Spinal cord (tissue), 10 donors: ENCODE measurements at places on chromosomes 1 and 21. TPM values are rescaled to one million over a fixed set of nuclear protein-coding genes. Genes with fewer than 3 reads are reported as not detected.

FCAMR gene
- polyA plus RNA-seq: 0.12 TPM

TPTE gene
- not detected for polyA plus RNA-seq

SEMA6C gene
- 47.8 TPM for polyA plus RNA-seq

PTGS2 gene
- polyA plus RNA-seq: 0.84 TPM

C4BPA gene
- polyA plus RNA-seq: 0.50 TPM

ENAH gene
- polyA plus RNA-seq: 86.4 TPM

VPS13D gene
- 43.9 TPM for polyA plus RNA-seq

C8B gene
- not detected for polyA plus RNA-seq

GPR25 gene
- polyA plus RNA-seq: 0.44 TPM

CIART gene
- polyA plus RNA-seq: 14.1 TPM

KIAA1614 gene
- 4.3 TPM for polyA plus RNA-seq

CHI3L2 gene
- polyA plus RNA-seq: not detected

OR2T34 gene
- polyA plus RNA-seq: not detected

OR2T35 gene
- polyA plus RNA-seq: not detected

MYOG gene
- polyA plus RNA-seq: 0.29 TPM

HRNR gene
- polyA plus RNA-seq: 0.59 TPM

C1orf185 gene
- polyA plus RNA-seq: not detected

CCDC24 gene
- 25.6 TPM for polyA plus RNA-seq

TMEM54 gene
- polyA plus RNA-seq: 34.0 TPM

BGLAP gene
- 2.3 TPM for polyA plus RNA-seq

B3GALT5 gene
- polyA plus RNA-seq: 3.5 TPM

LAMC2 gene
- polyA plus RNA-seq: 1.6 TPM

BMP8A gene
- 4.7 TPM for polyA plus RNA-seq

LRRC8B gene
- polyA plus RNA-seq: 15.4 TPM

C1QB gene
- polyA plus RNA-seq: 42.7 TPM

SV2A gene
- polyA plus RNA-seq: 155 TPM

SEC16B gene
- polyA plus RNA-seq: 3.0 TPM

TLCD4 gene
- polyA plus RNA-seq: 9.6 TPM

AMY1B gene
- polyA plus RNA-seq: not detected

TTC3 gene
- 300 TPM for polyA plus RNA-seq

SH2D5 gene
- polyA plus RNA-seq: 6.2 TPM

AMY1C gene
- not detected for polyA plus RNA-seq

HAX1 gene
- polyA plus RNA-seq: 81.1 TPM

TMEM269 gene
- polyA plus RNA-seq: 1.6 TPM

MYOM3 gene
- 0.13 TPM for polyA plus RNA-seq

SLFNL1 gene
- polyA plus RNA-seq: 1.4 TPM

SELENON gene
- 141 TPM for polyA plus RNA-seq

SYDE2 gene
- 1.7 TPM for polyA plus RNA-seq

SLC25A34 gene
- polyA plus RNA-seq: 7.7 TPM

SLC25A44 gene
- 40.6 TPM for polyA plus RNA-seq

KCNK2 gene
- 27.1 TPM for polyA plus RNA-seq

CGN gene
- 14.1 TPM for polyA plus RNA-seq

NCSTN gene
- 74.3 TPM for polyA plus RNA-seq

IGSF21 gene
- polyA plus RNA-seq: 70.7 TPM

SPATA46 gene
- polyA plus RNA-seq: 0.70 TPM

BSND gene
- polyA plus RNA-seq: not detected

ITLN2 gene
- not detected for polyA plus RNA-seq

TFF2 gene
- not detected for polyA plus RNA-seq

FAM177B gene
- polyA plus RNA-seq: not detected
